ENCODE measurements at places on chromosomes 3 and 15.

- no peak for DNase-seq
Observed at GRCh38 chr3:143644370-143645089, 203.7 kb downstream of the SLC9A9 start.

DNA sequence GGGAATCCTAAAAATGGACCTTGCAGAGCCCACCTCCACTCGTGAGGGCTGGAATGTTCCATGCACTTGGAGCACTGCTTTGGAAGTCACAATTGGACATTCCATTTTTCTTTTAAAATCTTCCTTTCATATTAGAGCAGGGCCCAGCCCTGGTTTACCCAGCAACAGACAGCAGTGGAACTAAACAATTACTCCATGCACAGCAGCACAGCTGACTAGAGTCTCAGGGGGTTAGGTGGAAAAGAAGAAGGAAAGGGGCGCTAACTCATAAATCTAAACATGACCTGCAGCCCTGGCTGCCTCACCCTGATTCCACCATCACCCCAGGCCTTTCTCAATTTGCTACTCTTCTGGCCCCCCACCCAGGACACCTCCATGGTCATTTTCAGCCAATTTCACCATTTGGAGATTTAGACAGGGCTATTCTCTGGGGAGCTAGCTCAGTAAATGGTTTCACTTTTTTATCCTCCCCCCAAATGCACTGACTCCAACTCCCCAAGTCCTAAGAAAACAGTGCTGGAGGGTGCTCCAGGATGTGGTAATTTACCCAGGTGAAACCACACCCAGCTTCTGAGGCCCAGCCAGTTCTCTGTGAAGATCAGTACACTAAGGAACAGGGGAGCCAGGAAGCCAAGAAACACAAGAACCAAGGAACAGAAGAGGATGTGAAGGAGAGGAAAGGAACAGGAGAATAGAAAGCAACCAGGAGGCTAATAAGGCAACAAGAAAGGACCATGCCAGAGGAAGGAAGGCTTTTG is 1.6 kb upstream of the LRRC31 start:
- DNase-seq = no peak

DNA sequence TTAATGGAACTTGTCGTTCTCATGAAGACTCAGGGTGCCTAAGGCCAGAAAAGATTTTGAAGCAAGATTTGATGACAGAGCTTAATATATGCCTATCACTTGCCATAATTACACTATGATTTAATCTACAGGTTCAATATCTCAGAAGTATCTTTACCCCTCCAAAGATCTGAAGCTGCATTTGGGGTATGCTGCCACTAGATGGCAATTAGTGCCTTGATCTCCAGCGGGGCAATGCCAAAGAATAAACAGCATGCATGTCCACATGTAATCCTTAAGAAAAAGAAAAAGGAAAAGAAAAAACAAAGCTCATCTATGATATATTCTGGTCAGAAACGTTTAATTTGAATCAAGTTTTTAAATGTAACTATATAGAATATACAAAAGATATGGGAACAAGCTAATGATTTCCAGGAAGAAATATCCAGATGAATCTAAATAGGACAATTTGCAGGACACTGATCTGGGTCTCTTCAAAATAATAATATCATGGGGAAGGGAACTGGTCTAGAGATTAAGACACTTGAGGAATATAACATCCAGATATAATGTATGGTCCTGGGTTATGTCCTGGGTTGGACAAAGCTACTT is 55.0 kb upstream of the SOX14 start:
- no peak for DNase-seq

GRCh38 chr3:30347679-30348216 is 258.7 kb upstream of the TGFBR2 start:
- no peak for DNase-seq

GRCh38 chr15:98804057-98804380 is 155.7 kb downstream of the IGF1R start:
- DNase-seq = no peak

- DNase-seq = no peak
Observed at GRCh38 chr3:186599785-186600166, 13.1 kb upstream of the AHSG start.

DNA sequence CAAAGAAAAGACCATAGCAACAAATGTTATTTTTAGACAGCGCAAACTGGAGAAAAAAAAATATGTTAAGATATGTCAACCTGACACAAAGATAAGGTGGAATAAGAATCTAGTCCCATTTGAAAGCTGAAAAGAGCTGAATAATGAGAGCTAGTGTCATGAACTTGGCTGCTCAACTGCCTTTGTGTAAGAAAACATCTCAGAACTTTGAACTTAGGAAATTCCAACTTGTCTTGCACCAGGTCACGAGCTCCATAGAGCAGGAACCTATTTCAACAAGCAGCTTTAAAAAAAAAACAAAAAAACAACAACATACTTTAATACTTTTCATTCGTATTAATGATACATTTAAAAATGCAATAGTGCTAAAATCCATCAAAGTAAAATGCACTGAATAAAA is 79.5 kb downstream of the ZNF280D start:
- DNase-seq = no peak

DNA sequence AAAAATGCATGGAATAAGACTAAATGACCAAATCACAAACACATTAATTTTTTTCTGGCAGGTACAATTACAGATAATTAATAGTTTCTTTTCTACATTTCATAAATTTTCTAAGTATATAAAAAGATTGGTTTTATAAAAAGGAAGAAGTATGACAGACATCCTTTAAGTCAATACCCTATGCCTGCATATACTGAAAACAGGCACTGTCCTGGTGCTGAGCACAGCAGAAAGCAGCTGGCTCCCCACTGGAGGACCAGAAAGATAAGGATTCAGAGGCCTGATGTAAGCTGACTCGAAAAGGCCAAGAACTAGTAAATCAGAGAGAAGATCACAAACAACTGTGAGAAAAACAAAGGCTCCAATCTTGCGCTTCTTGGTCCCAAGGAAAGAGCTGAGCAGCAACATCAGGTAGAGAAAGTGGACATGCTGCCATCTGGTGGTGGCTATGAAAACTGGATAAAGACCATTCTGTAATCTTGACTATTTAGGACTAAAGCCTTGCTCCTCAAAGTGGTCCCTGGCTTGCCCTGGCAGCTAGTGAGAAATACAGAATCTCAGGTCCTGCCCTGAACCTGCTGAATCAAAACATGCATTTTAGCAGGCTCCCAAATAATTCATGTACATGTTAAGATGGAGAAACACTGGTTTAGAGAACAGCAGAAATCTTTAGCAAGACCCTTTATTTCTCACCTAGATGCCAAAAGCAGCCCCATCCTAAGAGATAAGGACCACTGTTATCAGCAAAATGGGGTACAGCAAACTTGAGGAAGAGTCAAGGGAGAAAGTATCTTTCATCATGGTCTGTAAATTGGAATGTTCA is 76.0 kb downstream of the TRANK1 start:
- DNase-seq = no peak

- no peak for DNase-seq
Observed at GRCh38 chr3:109028753-109029152, 75.1 kb upstream of the GUCA1C start.

All from stimulated activated CD8-positive, alpha-beta memory T cell treated with anti-CD3 and anti-CD28 coated beads, Interleukin-15, amount 100 ng/mL, for 24 hours (primary cell).